ENCODE measurements at places on chromosomes 2 and 18. TPM values are rescaled to one million over a fixed set of nuclear protein-coding genes. Genes with fewer than 3 reads are reported as not detected.

The MARCO gene
- not detected for total RNA-seq

The PKDCC gene
- total RNA-seq = not detected

The GRHL1 gene
- 0.82 TPM for total RNA-seq

The ERCC3 gene
- total RNA-seq = 58.2 TPM

The PLGLB2 gene
- total RNA-seq = 1.6 TPM

The SLC8A1 gene
- 0.45 TPM for total RNA-seq

The LGALSL gene
- 2.2 TPM for total RNA-seq

The MC4R gene
- not detected for total RNA-seq

The PDE11A gene
- total RNA-seq = 0.08 TPM

The IL1RL1 gene
- total RNA-seq = 0.24 TPM

The C2orf66 gene
- 1.0 TPM for total RNA-seq

The SERPINB12 gene
- total RNA-seq = not detected

The CLEC4F gene
- total RNA-seq = not detected

The COBLL1 gene
- 0.28 TPM for total RNA-seq

The CAVIN2 gene
- 0.15 TPM for total RNA-seq

DNA sequence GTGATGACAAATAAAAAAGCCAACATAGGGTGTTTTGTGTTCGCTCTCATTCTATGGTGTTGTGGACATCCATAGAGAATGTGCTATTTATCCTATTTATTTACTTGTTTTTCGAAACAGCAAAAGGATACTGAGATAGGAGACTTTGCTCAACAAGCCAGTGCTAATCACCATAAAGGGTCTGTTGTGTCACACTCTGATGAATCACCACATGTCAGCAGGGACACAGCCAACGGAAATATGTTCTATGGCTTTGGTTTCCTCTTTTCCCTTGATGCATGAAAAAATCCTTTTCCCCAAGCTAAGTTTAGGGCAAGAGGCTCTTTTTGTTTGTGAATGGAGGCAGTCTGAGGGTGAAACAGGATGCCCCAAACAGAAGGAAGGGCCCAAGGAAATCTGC lies 154.3 kb downstream of the RNF152 start:
- no peak for ATAC-seq

DNA sequence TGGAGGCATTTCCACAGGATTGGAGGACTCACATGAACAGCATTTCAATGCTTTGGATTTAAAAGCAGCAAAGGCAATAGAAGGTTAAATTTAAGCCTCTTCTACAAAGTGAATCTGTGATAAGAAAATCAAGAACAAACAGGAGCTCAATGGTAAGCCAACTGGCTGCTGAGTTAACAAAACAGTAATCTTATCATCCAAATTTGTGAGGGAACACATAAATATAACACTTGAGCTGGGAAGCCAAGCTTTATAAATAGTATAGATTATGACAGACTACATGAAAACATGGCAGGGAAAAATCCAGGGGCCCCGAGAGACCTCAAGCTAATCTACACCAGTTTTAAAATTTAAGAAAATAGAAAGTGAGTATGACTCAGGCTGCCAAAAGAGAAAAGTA lies 108.5 kb upstream of the PGAP1 start:
- peak; percentile 45 for ATAC-seq

- ATAC-seq = no peak
Observed at GRCh38 chr2:28768422-28768821, 16.8 kb downstream of the PPP1CB start.

- ATAC-seq = no peak
Observed at GRCh38 chr2:214203214-214203613, 207.6 kb upstream of the VWC2L start.

GRCh38 chr2:86446060-86446459 lies 4.9 kb downstream of the KDM3A start:
- ATAC-seq = peak; percentile 7

DNA sequence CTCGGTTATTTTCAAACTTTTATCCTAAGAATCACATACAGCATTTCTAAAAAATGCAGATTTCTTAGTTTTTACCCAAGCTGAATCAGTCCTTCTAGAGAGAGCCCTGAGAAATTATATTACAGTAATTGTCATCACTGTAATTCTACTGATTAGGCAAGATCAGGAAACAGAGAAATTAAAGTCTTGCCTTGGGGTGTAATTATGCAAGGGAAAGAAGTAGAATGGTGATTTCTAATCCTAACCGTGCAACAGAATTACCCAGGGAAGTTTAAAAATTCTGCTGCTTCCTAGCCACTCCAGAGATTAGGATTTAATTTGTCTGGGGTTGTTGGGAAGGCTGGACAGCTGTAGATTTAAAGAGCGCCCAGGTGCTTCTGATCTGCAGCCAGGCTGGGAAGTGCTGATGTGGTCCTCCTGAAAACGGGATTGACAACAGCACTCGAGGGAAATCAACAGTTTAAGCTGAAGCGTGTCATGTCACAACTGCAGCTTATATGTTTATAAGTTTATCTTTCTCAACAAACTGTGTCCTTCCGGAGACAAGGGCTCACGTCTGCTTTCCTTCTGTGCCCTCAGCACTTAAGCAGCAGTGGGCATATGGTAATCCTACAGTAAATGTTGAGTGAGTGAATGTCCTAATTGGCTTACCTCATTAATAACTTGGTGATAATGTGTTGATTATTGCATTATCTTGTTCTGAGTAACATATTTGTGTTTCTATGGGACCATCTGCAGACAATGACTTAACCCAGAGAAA lies 671.9 kb upstream of the SOX11 start:
- ATAC-seq = no peak

- ATAC-seq = peak; percentile 89
Observed at GRCh38 chr18:50967714-50968661, at the start of gene ELAC1. TSS of gene ELAC1 (plus strand) at chr18:50968040. CDS start at chr18:50974405, 6,365 bp downstream.

- no peak for ATAC-seq
Observed at GRCh38 chr2:111712940-111713515, 171.0 kb downstream of the ANAPC1 start.

- ATAC-seq = no peak
Observed at GRCh38 chr18:56276466-56276865, 361.9 kb downstream of the TXNL1 start.

- no peak for ATAC-seq
Observed at GRCh38 chr2:120832296-120833070, 96.8 kb downstream of the GLI2 start.

DNA sequence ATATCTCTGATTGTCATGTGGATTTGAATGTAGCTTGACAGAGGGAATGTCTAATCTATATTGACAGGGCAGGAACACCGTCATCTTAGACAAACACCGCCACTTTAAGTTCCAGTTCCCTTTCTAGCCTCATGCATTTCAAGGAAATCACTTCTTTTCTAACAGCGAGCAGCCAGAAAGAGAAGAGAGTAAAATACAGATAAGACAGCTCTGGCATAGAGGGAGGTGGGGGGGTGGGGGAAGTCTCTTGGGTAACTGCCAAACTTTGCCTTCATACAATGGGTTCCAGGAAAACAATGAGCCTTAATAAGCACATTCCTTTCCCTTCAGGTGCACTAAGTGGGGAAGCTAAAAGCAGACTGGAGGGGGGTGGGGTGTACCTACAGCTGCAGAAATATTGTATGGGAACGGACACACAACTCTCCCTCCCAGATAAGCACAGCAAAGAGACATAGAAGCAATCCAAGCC lies 37.2 kb downstream of the CASP10 start:
- no peak for ATAC-seq

DNA sequence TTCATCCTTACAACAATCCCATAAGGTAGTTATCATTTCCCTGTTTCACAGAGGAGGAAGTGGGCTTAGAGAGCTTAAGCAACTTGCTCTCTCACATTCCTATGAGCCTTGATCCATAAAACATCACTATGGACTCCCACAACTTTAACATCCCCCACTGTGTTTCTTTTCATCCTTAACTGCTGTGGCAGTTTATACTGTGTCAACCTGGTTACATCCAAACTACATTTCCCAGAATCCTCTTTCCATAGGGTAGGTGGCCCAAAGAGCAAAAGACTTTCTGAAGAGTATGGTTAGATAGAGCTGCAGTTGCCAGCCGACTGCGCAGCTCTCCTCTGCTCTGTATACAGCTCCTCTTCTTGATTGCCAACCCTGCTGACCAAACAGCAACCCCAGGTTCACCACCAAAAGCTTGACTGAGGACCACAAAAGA lies 22.5 kb downstream of the MAP3K2 start:
- peak; percentile 23 for ATAC-seq

DNA sequence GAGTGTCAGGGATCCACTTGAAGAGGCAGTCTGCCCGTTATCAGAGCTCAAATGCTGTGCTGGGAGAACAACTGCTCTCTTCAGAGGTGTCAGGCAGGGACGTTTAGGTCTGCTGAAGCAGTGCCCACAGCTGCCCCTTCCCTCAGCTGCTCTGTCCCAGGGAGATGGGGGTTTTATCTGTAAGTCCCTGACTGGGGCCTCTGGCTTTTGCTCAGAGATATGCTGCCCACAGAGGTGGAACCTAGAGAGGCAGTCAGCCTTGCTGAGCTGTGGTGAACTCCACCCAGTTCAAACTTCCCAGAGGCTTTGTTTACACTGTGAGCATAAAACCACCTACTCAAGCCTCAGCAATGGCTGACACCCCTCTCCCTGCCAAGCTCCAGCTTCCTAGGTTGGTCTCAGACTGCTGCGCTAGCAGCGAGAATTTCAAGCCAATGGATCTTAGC lies 38.1 kb downstream of the PLEK start:
- ATAC-seq = no peak

DNA sequence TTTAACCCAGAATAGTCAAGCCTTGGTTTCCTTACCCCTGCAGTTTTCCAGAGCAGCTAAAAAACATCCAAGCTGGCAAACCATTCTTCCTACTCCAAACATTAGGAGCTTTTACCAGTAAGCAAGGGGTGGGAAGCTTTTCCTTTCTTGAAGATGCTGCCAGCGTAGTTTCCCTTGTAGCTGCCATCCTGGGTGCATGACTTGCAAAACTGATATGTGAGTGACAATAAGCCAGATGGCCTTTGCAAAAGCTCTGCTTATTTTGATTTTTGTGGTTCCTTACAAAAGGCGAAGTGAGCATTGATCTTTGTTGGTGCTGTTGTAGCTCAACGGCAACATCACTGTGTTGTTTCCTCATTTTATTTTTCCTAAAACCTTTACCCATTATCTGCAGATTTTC lies 138.8 kb downstream of the WDSUB1 start:
- no peak for ATAC-seq

GRCh38 chr2:178827739-178828485 lies 20.7 kb upstream of the TTN start:
- no peak for ATAC-seq

- ATAC-seq = no peak
Observed at GRCh38 chr2:168912901-168913369, 11.8 kb downstream of the G6PC2 start.

- no peak for ATAC-seq
Observed at GRCh38 chr2:236128321-236128720, 39.9 kb downstream of the GBX2 start.

DNA sequence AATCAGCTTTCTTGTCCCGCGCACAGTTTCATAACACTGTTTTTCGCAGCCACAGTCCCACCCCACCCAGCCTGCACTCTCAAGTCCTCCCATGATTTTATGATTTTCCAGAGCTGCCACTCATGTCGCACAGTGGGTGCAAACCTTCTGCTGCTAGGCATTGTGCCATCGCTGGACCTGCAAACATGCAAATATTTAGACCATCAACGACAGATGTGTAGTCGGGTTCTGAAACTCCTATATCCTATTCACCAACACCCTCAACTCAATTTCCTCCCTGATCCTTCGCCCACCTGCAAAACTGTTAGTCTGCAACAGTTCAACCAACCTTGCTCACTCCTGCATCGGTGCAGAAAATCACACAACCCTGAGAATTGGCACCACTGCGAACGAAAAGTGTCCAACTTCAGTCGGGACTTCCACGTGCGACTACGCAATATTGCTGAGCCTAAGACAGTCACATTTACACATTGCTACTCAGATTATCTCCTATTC lies 871 bp upstream of the ALS2 start:
- ATAC-seq = no peak

DNA sequence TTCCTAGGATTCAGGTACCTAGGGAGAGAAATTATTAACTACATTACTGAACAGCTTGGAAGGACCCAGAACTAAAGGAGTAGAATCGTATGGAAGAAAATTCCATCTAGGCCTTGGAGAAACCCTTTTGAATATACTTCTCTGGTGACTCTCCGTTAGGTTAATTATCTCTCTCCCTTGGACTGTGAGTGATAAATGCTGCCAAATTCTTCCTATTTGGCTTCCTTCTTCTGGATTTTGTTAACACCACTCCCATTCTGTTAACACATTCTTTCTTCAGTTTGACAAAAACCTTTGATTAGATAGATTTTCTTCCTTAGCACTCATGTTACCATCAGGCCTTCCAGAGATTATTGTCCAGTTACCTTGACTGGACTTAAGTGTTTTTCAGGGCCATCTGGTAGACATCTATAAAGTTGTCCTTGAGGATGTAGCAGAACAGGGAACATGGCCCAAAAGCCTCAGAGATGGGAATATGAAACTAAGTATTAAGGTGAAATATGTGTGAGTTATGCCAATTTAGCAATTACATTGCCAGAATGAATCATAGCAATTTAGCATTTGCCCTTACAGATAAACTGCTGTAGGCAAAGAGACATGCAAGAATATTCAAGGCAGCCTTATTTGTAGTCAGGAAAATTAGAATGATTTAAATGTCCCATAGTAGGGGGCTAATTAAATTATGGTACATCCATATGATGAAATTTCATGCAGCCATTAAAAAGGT lies 6.7 kb downstream of the CYP27A1 start:
- ATAC-seq = no peak

GRCh38 chr2:22843919-22844537 lies 541.0 kb upstream of the KLHL29 start:
- ATAC-seq = no peak

DNA sequence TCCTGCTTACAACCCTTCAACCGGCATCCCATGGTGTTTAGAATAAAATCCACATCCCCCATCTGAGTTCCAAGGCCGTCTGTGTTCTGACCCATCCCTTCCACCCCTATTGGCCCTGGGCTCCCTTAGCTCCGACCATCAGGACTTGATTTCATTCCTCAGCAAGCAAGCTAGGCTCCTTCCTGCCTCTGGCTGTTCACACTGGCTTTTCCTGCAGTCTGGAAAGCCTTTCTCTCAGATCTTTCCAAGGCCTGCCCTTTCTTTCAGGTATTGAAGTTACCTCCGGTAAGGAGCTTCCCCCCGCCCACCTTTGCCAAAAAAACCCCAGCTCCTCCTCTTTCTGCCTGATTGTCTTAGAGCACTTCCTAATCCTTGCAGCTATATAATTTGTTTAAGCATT lies 86.8 kb downstream of the CLIP4 start:
- no peak for ATAC-seq

DNA sequence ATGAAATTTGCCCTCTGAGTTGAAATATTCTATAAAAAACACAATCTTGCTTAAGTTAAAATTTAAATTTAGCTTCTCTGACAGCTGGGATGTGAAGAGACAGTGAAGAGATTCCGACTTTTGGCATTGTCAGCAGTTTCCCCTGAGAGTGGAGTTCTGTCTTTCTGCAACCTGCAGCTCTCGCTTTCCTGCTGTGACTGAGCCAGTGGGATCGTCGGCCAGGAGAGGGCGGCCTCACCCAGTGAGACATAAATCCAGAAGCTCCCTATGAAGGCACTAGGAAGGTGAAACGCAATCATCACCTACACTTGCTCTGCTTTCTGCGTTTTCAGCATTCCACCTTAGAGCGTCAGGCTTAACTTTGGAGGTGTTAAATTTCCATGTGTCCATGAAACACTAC lies 75.4 kb upstream of the HNMT start:
- no peak for ATAC-seq

All from activated T-helper 17 cell treated with anti-CD3 and anti-CD28 coated beads, Interleukin-2, amount 50 U/mL, for 72 hours (primary cell).